Cardiac septum (tissue), 1 donor: ENCODE measurements at places on chromosomes 16 and 17. TPM values are rescaled to one million over a fixed set of nuclear protein-coding genes. Genes with fewer than 3 reads are reported as not detected.

The AOC2 gene
- total RNA-seq: 0.89 TPM

The SMIM36 gene
- not detected for total RNA-seq

The SLC16A13 gene
- 0.48 TPM for total RNA-seq

The NPTX1 gene
- 0.62 TPM for total RNA-seq

The TAC4 gene
- total RNA-seq: 1.7 TPM

The RETREG3 gene
- total RNA-seq: 21.3 TPM

The IRX5 gene
- 15.4 TPM for total RNA-seq

The C16orf54 gene
- 0.94 TPM for total RNA-seq

The RNPS1 gene
- total RNA-seq: 106 TPM

The IRX3 gene
- total RNA-seq: 70.2 TPM

The ASPA gene
- 0.94 TPM for total RNA-seq

The CHST5 gene
- total RNA-seq: 0.11 TPM

The CASKIN1 gene
- total RNA-seq: 1.2 TPM

The FMNL1 gene
- total RNA-seq: 12.2 TPM

The SPAG5 gene
- total RNA-seq: 0.78 TPM

The KRTAP4-2 gene
- not detected for total RNA-seq

The IKZF3 gene
- 0.51 TPM for total RNA-seq

The LRRC46 gene
- 0.27 TPM for total RNA-seq

The P2RX5 gene
- 37.9 TPM for total RNA-seq

The KLHL10 gene
- not detected for total RNA-seq

The CTRB2 gene
- not detected for total RNA-seq

The HSD3B7 gene
- 5.4 TPM for total RNA-seq

The RAB11FIP4 gene
- 4.9 TPM for total RNA-seq

The CCDC154 gene
- total RNA-seq: 0.94 TPM

The C17orf107 gene
- total RNA-seq: 0.46 TPM

The CBX2 gene
- total RNA-seq: 3.5 TPM

The PDPR gene
- 22.5 TPM for total RNA-seq

The ASIC2 gene
- not detected for total RNA-seq

The OTOP3 gene
- not detected for total RNA-seq

The PLEKHG4 gene
- total RNA-seq: 0.70 TPM

The SPOP gene
- total RNA-seq: 68.3 TPM

The ABCA9 gene
- 6.0 TPM for total RNA-seq

The G6PC1 gene
- not detected for total RNA-seq

The ZNF469 gene
- total RNA-seq: 1.5 TPM

The CCL16 gene
- not detected for total RNA-seq

The KRT36 gene
- not detected for total RNA-seq

The ZKSCAN2 gene
- total RNA-seq: 5.1 TPM

The NLRC5 gene
- 12.7 TPM for total RNA-seq

The ATP2C2 gene
- not detected for total RNA-seq

The HDAC5 gene
- 75.5 TPM for total RNA-seq

The HSPB9 gene
- total RNA-seq: not detected

The GPR139 gene
- not detected for total RNA-seq

The CXCL16 gene
- total RNA-seq: 3.6 TPM

The CRYBA1 gene
- total RNA-seq: not detected

The KIF18B gene
- total RNA-seq: 0.13 TPM

The CCT6B gene
- total RNA-seq: 2.2 TPM

The ALOX12B gene
- not detected for total RNA-seq

The OTOP2 gene
- total RNA-seq: not detected

The CD300C gene
- total RNA-seq: 0.24 TPM

The GDPD1 gene
- total RNA-seq: 1.2 TPM

The TSC2 gene
- 73.3 TPM for total RNA-seq

The TP53TG3F gene
- total RNA-seq: not detected

The HOXB13 gene
- 0.05 TPM for total RNA-seq

The KRT32 gene
- total RNA-seq: 0.27 TPM
